Activated CD4-positive, alpha-beta T cell treated with anti-CD3 and anti-CD28 coated beads, Interleukin-10, Interleukin-2, amounts not matched to agents 100 ng/mL and 50 ng/mL, durations not matched to agents 16 hours and 8 hours (primary cell): ENCODE measurements at places on chromosomes 11 and 22.

- no peak for DNase-seq
Observed at GRCh38 chr11:132901638-132902471, 630.4 kb downstream of the OPCML start.

- no peak for DNase-seq
Observed at GRCh38 chr11:15893080-15893492, 463.3 kb downstream of the SOX6 start.

DNA sequence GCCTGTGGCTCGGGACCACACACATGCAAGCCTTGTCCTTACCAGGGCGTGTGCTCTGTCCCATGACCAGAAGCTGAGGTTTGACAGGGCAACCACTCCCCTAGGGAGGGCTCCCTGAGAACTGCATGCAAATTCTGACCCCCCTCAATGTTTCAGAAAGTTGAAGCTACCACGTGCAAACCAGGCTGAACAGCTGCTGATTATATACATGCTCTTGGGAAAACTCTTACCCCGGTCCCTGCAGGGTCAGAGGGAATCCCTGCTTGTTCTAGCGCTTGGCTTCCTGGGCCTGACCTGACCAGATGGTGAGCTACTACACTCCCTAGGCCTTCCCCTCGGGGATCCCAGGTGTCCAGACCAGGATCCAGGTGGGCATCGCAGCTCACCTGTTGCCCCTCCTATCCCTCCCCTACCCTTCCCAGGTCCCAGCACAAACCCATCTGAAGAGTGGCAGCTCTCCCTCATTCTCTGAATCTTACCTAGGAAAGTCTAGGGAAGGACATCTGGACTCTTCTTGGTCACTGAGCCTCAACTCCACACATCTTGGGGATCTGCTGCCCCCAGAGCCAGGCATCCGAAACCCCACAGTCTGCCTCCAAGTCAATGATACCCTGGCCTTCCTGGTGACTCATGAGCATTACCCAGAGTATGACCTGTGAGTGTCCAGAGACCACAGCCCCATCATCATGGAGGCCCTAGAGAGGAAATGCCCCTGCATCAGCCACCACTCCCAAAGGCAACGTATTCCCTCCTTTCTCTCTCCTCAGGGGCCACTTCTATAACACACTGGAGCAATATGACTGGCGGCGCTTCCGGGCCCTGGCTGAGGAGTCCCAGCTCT lies 61.5 kb downstream of the BTG4 start:
- DNase-seq = no peak

DNA sequence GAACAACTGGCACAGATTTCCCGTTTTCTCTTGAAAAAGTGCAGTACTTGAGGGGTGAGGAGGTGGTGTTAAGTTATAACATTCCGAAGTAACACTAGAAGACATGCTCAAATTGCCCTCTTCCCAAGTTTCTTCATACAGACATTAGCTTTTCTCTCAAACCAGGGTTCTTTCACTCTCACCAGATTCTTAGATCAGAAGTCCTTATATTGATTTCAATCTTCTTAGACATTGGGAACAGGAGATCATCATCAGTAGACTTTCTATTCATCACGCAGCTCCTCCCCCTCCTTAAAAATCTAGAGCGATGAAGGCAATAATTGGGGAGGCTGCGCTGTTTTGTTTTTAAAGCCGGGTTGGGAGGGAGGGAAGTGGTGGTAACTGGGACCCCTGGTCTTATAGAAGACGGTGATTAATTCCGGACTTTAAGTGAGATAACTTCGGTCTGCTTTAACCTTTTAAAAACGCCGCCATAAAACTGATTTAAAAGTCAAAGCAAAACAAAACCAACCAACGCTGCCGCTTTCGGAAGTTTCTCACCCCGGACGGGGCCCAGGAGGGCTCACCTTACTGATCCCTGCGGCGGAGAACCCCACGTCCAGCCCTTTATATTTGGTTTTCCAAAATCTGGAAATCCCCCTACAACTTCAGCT lies 665 bp downstream of the USP28 start:
- peak; percentile 16 for DNase-seq

DNA sequence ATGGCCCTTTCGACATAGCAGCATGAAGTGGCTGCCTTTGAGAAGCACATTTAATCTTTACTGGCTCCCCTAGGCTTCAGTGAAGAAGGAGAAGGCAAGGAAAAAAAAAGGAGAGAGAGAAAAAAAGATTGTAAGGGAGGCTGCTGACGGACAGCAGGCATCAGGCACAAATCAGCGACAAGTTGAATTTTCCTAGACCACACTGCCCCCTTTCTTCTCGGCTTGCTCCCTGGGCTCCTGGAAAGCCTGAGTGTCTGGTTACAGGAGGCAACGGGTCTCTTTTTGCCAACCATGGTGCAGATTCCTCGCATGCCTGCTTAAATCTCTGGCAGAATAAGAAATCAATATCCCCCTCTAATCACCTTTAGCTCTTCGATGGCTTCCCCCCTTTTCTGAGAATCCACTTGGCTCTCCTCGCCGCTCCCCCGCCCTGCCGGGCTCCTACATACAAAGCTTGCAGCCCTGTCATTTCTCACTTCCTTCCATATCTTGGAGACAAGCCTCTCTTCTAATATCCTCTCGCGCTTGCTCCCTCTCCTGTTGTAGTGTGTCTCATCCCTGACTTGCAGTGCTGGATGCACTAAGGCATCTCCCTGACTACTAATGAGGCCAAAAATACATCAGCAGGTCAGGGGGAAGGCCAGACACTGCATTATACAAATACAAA lies 14.3 kb downstream of the BLID start:
- no peak for DNase-seq

DNA sequence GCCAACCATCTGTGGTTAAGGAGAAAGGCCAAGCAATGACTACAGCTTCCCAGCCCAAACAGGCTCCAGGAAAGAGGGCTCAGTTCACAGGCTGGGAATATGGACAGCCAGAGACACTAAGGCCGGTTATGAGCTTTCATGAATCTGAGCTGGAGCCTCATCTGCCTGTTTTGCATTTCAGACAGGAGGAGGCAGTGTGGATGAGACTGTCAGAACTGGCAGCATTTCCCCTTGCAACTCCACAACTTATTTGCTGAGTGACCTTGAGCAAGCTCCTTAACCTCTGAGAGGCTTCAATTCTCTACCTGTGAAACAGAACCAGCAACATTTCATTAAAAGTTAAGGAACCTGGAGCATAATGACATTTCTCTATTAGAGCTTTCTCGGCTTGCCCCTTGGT lies 264.0 kb downstream of the ETS1 start:
- peak; percentile 83 for DNase-seq

- no peak for DNase-seq
Observed at GRCh38 chr11:86675017-86675416, 2.6 kb upstream of the ME3 start.

DNA sequence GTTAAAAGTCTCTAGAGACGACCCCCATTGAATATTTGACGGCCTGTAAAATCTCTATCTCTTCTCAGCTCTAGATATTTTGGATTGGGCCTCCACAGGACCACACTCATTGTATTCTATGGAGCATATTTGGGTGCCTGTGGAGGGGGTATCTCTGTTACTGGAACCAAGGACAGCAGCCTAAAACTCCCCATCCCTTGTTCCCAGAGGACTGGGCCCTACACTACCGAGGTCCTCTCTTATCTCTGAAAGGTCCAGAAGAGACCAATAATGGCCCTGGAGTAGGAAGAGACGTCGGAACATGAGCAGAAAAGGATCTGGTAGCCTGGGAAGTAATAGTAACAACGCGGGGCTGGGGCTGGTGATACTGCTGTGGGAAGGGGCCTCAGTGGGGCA lies 542 bp downstream of the HPS4 start:
- no peak for DNase-seq

GRCh38 chr22:31230871-31231621 lies 18.9 kb downstream of the LIMK2 start:
- peak; percentile 31 for DNase-seq

- DNase-seq = no peak
Observed at GRCh38 chr22:30193031-30193775, 53.4 kb downstream of the LIF start.

GRCh38 chr11:66336234-66337102 lies at the start of gene RIN1:
Gene RIN1, minus strand, starts transcription at chr11:66336434. Its CDS starts 32 bp downstream, at chr11:66336402.
- DNase-seq = peak; percentile 84

DNA sequence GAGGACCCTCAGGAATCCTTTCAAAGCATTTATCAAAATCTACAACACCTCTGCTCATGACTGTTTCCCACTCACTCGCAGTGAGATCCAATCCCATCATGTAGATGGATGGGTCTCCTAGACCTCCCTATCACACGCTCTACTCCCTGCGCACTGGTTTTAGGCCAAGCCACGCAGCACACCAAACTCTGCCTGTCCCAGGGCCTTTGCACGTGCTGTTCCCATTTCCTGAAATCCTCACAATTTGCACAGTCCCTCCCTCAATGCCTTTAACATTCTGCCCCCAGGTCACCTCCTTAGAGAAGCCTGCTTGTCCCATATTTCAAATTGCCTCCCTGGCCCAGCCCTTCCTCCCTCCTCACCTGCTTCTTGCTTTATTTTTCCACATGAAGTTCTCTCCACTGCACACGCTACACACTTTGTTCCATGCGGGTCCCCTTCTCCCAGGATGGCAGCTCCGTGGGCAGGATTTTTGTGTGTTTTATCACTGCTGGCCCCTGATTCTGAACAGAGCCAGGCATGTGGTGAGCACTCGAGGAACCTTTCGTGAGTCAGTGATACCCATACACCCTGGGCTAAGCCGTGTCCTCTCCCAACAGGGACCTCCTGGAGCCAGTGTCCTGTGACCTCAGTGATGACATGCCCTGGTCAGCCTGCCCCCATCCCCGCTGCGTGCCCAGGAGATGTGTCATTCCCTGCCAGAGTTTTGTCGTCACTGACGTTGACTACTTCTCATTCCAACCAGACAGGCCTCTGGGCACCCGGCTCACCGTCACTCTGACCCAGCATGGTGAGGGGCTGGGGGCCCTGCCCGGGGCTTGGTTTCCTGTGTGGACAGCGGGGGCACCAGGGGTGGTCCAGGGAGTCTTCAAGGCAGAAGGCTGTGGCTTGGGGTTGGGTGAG lies 12.2 kb downstream of the CSF2RB start:
- peak; percentile 13 for DNase-seq

- no peak for DNase-seq
Observed at GRCh38 chr11:28114731-28115130, 6.5 kb downstream of the METTL15 start.

GRCh38 chr11:73242251-73243092 lies 24.4 kb downstream of the P2RY2 start:
- DNase-seq = peak; percentile 79

DNA sequence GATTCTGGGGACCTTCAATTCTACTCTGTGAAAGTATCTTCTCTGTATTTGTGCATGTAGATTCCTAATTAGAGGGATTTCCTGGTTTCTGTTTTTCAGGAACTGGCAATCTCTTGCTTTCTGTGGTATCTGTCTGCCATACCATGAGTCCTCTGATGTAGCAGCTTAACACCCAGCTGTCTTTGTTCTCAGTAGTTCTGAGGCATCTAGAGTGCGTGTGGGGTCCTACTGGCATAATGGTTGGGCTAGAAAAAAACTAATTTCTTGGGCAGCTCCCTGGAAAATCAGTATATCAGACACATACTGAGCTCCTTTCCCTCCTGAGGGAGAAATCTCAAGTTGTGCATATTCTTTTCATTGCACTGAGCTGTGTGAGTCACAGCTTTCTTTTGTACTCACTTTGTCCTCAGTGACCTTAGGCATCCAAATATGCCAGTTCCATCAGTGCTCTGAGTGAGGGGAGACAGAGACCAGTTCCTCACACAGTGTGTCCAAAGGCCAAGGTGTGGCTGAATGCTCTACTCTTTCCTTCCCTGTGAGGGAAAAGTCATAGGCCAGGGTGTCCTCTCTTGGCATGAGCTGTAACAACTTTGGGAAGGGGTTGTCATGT lies 35.5 kb upstream of the SLC22A24 start:
- DNase-seq = no peak

DNA sequence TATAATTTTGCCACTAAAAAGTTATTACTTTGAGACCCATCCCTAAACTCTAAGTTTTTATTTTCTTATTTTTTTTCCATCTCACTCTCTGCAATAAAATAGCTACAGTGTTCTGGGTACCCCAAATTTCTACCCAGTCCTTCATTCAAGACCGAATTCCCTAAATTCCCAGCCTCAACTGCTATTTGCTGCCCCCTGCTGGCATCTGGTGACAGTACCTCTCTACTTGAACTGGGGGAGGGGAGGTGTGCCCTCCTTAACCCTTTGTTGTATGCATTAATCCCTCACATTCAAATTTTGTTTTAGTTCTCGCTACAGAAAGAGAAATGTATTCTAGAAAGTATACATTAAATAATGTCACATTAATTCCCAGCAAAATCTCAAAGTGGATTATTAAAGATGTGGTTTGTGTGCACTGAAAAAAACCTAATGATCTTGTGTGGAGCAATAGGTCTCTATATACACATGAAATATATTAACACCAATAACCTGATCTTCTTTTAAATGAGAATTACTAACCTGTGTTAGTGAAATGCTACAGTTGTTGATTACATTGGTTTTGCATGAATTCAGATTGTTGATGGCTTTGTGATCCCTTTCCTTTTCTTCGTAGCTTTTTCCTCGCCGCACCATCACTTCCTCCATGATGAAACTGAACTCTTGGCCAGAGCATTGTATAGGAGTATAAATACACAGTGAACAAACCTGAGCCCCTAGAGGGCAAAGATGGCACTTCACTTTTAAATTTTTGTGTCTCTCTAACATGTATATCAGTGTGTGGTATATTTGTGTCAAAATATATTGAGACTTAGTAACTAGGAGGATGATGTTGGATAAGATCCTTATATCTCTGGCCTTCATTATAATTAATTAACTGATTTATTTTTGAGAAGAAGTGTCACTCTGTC lies 590.0 kb downstream of the METTL15 start:
- peak; percentile 28 for DNase-seq

GRCh38 chr22:47285981-47286380 lies 523.5 kb downstream of the TBC1D22A start:
- DNase-seq = no peak

GRCh38 chr11:13054278-13054677 lies 45.2 kb downstream of the RASSF10 start:
- DNase-seq = no peak

- DNase-seq = peak; percentile 94
Observed at GRCh38 chr22:36853407-36854099, 7.3 kb upstream of the NCF4 start.

GRCh38 chr11:18752502-18752901 lies 26.5 kb upstream of the IGSF22 start:
- DNase-seq = no peak

GRCh38 chr22:46540874-46541273 lies 3.5 kb upstream of the CELSR1 start:
- no peak for DNase-seq
